ENCODE measurements at places on chromosomes 12 and 14.
A peak's percentile ranks its signal among the peaks of the same experiment; 100 is the strongest.

- DNase-seq = no peak
Measured at GRCh38 chr12:572532-572899, 90.7 kb downstream of the NINJ2 start.

- DNase-seq = no peak
Measured at GRCh38 chr14:101593411-101594238, 32.3 kb downstream of the DIO3 start.

- no peak for DNase-seq
Measured at GRCh38 chr12:62912644-62913043, 22.3 kb downstream of the PPM1H start.

DNA sequence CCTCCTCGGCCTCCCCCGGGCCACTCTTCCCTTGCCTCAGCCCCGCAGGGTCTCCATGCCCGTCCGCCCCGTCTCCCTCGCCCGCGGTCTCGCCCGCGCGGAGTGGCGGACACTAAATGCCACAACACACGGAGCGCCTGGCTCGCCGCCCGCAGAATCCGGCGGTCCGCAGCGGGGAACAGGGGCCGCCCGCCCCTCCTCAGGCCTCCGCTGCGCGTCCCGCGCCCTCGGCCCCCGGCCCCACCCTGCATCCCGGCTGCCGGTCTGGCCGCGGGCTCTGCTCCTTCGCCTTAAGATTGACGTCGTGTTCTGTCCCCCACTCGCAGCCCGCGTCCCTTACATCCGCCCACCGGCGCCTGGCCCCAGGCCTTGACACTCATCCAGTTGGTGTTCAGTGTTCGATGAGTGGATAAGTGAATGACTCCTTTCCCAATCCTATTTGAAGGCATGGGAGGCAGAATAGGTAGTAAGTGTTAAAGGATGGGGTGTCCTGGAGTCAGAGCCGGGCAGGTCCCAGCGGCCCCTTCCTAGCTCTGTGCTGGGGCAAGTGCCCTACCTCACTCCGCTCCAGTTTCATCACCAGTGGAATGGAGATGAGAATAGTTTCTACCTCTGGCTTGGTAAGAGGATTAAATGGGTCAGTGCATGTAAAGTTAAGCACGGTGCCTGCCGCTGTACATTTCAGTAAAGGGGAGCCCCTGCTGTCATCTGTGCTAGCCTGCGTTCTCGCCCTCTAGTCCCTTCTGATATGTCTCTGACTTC is 622 bp downstream of the TECPR2 start:
- no peak for DNase-seq

GRCh38 chr12:109527489-109528123 is 45.7 kb downstream of the MMAB start:
- no peak for DNase-seq

DNA sequence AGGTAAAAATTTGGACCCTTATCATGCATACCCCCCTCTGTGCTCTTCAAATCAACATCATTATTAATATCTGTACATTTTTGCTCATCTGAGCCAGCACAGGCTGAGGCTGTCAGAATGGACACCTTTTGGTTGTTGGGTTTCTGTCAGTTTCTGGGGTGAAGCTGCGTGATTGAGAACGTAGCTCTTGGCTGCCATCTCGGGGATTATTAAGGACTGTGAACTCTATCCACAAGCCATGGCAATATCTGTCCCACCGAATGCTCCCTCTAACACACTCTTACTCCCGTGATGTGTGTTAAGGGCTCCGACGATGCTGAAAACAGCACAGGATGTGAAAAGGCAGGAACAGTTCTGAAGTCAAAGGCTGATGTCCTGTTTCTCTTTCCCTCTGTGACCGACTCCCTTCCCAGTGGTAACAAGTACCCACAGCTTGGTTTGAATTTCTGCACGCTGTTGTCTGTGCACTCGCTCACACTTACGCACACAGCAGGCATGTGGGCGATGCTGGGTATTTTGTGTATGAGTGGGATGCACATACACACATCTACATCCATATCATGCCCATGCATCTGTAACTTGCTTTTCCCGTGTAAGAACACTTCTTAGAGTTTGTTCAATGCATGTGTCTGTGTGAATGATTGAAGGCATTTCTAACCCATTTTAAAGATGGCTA is 405.6 kb downstream of the TMEM121 start:
- DNase-seq = peak; percentile 41

DNA sequence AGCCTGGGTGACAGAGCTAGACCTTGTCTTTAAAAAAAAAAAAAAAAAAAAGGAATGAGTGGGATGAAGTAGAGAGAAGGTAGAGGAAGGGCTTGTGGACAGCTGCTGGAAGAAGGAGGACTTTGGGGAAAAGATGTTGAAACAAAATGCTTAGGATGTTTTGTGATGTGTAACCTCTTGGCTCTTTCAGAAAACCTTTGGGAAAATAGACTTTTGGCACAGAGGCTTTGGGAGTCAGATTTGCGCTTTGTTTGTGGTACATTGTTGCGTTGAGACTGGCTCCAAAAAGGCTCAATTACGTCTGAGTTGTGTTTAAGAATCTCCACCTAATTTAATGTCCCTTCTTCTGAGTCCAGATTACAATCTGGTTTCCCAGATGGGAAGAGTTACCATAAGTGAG is 32.9 kb upstream of the SPTLC2 start:
- no peak for DNase-seq

DNA sequence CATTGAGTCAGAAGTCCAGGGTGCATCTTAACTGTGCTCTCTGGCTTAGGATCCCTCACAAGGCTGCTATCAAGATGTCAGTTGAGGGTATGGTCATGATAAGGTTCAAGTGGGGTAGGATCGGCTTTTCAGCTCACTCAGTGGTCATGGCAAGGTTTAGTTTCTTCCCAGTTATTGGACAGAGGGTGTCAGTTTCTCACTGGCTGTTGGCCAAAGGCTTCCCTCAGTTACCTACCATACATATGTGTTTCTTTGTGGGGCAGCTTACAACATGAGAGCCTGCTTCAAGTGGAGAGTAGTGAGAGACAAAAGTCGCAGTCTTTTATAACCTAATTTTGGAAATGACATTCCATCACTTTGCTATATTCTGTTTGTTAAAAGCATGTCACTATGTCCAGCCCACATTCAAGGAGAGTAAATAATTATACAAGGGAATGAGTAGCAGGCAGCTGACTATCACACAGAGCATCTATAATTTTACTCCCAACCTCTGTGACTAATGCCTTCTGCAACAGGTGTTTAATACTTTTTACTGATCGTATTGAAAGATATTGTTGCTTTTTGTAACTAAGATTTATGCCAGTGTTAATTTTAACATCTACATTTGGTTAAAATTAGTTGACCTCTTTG is 572.8 kb upstream of the FBXO33 start:
- no peak for DNase-seq

- no peak for DNase-seq
Measured at GRCh38 chr12:107590814-107591375, 94.7 kb upstream of the PWP1 start.

DNA sequence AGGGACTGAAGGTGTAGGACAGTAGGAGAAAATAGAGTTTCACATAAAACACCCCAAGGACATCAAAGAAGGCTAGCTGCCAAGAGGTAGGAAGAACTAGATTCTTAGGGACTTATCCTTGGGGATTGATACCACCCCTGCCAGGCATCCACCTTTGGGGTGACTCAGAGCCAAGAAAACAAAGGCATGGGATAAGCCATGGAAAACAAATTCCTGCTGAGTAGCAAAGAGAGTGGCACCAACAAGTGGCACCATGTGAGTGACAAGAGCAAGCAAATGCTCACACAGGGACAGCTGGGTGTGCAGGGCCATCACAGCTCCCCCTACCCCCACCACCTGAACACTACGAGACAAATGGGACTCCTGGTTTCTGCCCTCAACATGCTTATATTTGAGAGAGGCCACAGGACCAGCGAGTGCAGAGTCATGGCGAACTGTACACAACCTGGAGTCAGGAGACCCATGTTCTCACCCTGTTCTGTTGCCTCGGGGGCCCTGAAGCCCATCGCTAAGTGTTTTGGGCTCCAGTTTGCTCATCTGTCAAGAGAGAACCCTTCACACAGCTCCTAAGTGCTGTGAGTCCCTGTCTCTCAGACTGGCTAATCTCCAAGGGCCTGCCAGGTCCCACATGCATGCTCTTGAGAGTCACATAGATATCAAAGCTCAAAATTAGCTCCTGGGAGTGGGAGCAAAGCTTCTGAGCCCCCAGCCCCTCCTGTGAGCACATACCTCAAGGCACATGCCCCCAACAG is 91.9 kb downstream of the DPF3 start:
- DNase-seq = no peak

- DNase-seq = no peak
Measured at GRCh38 chr14:53461858-53462257, 308.7 kb upstream of the DDHD1 start.

DNA sequence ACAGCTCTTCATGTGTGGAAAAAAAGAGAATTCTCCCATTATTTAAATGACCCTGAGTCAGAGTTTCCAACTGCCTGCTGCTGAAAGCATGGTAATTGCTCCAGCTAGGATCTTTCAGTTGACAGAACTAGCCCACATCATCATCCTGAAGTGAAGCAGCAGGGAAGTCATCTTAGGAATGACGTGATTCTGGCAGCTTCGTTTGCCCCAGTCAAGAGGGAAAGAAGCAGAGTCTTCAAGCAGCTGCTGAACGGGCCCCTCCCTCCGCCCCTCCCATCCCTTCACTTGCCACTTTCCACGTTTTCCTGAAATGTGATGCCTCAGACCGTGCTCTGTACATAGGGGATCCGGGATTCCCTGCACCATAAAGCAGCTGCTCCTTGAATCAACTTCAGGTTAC is 455.0 kb upstream of the TMEM132C start:
- DNase-seq = no peak

DNA sequence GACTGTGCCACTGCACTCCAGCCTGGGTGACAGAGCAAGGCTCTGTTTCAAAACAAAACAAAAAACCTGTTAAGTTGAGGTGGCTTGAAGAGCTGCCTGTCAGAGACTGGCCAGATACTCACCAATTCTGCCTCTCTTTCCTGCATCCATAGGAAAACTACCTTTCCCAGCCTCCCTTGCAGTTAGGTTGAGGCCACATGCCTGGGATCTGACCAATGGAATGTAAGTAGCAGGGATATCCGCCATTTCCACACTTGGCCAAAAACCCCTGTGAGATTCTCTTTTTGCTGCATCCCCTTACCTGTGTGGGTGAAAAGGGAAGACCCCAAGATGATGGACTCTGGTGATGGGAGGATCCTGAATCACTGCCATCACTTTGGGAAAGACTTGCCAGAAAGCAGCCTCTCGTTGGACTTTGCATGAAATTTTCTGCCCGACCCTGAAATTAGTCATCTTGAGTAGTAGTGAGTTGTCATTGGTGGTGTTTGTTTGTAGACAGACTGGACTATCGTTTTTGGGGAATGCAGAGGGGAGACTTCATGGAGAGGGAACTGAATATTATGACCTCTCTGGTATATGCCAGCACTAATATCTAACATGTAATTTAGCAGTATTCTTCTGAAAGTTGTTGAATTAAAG is 14.0 kb downstream of the GPR68 start:
- DNase-seq = no peak

- no peak for DNase-seq
Measured at GRCh38 chr12:104150416-104150815, 12.4 kb upstream of the NFYB start.

Measured in B cell (primary cell).